ENCODE measurements at places on chromosomes 4 and X. TPM values are rescaled to one million over a fixed set of nuclear protein-coding genes. Genes with fewer than 3 reads are reported as not detected.

- H3K4me1 ChIP-seq = no peaks in the 10 kb centered on the region
- H3K4me3 ChIP-seq = no peak overlapping the region
- DNase-seq = no peak
- no peak overlapping the region for H3K27ac ChIP-seq
- no peaks in the 10 kb centered on the region for H3K36me3 ChIP-seq
Measured at GRCh38 chr4:99841129-99841528, 24.5 kb downstream of the DAPP1 start.

DNA sequence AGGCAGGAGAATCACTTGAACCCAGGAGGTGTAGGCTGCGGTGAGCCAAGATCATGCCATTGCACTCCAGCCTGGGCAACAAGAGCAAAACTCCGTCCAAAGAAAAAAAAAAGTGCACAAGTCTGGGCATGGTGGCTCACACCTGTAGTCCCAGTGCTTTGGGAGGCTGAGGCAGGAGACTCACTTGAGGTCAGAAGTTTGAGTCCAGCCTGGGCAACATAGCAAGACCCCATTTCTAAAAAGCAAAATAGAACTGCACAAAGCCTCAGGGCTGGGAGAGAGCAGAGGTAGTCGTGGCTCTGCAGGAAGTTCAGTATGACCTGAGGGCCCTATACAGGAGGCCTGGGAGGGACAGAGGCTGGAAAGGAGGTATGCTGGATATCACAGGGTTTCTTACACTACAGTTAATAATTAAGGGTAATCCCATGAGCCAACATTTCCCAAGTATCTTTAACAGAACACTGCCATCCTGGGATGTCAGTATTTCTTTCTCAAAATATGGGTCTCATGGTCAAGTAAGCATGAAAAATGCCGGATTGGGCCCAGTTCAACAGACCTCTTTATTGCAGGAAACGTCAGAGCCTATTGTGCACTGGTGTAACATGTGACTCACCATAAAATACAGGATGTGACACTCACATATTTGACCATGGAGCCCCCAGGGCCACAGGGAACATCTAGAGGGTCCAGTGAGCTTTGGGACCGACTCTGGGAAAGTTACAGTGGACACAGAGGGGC lies 37.8 kb downstream of the ACSL1 start:
- H3K4me1 ChIP-seq = peaks cover 7% of the 10 kb centered on the region
- no peak overlapping the region for H3K27ac ChIP-seq
- H3K27me3 ChIP-seq = no peaks in the 10 kb centered on the region
- H3K36me3 ChIP-seq = peaks cover 10% of the 10 kb centered on the region
- no peak overlapping the region for H3K4me3 ChIP-seq
- DNase-seq = no peak

DNA sequence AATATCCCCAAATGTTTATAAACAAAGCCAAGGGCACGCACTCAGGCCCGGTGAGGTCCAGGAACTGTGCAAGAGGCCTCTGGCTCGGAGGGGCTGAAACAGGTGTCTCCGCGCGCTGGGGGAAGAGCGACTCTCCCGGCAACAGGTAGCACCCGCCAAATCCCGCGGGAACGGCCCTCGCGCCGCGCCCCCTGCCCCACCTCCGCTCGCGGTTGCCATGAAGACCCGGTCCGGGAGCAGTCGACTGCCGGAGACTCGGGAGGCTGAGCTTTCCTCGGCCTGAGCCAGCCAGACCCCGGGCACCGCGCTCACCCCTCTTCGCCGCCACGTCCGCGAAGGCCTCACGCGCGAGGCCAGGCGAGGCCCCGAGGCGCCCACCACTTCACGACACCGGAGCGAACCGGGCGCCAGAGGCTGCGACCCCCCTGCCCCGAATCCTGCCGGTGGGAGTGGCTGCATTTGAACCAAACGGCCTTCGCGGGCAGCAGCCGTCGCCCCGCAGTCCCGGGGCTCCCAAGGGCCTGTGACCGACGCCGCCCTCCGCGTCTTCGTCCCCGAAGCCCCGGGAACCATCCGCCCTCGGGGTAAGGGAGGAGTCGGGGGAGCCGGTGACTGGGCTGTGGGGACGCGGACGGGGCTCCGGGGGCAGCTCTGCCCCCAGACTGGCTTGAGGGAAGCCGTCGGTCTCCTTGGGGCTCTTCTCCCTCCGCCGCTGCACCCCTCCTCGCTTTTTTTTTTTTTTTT lies at the start of gene NSUN7:
TSS of gene NSUN7 (plus strand) at position 239 of the 744 bp plus-strand sequence. CDS start 739 bp downstream, outside the sequence.
- no peaks in the 10 kb centered on the region for H3K36me3 ChIP-seq
- H3K4me1 ChIP-seq = peaks cover 4% of the 10 kb centered on the region
- peaks cover 32% of the 10 kb centered on the region for H3K27me3 ChIP-seq

GPR173 gene
- 2.2 TPM for total RNA-seq

DRP2 gene
- total RNA-seq = 0.59 TPM

GPAT3 gene
- total RNA-seq = 0.36 TPM

PPP1R3F gene
- 4.0 TPM for total RNA-seq

All from osteoblast (primary cell).